CD8-positive, alpha-beta memory T cell (primary cell): ENCODE measurements at places on chromosomes 7 and 10.

DNA sequence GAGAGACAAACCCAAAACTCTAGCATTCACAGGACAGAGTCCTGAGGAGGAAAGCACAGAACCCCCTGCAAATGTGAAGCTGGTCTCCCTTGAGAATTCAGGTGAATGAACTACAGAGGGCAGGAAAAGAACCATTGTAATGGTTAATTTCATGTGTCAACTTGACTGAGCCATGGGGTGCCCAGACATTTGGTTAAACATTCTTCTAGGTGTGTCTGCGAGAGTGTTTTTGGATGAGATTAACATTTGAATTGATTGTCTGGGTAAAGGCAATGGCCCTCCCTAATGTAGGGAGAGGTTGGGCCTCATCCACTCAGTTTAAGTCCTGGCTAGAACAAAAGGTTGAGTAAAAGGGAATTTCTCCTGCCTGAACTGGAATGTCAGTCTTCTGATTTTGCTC is 15.7 kb upstream of the CDK1 start:
- no peak for DNase-seq

DNA sequence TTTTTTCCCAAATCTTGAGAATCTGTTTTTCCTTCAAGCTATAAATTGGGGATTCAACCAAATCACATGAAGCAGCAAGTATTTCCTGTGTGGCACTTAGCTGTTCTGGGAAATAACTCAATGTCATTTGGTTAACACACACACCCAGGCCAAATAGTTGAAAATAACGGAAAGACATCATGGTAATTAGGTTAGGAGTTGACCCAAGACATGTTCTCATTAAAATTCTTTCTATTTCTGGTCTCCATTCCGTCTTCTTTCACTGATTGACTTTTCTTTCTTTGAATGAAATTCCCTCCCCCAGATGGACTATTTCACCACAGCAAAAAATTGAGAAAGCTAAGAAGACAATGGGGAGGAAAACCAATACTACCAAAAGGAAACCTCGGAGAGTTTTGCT is 30.5 kb downstream of the NRP1 start:
- no peak for DNase-seq

DNA sequence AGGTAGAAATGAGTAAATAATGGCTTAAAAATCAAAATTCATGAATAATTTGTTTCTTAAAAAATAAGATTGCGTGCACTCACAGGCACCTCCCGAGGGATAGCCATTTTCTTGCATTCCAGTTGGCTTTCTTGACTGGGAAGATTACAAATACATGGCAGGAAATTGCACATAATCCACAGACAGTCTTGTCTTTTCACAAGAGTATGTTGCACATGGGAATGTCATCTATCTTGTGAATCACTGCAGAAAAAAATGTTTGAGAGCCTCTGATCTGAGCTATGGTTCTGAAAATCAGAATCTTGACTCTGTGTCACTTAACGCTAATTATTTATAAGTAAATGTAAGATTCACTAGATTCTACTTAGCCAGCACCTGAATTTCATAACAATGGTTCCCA is 74.1 kb upstream of the PRKG1 start:
- DNase-seq, result no peak

DNA sequence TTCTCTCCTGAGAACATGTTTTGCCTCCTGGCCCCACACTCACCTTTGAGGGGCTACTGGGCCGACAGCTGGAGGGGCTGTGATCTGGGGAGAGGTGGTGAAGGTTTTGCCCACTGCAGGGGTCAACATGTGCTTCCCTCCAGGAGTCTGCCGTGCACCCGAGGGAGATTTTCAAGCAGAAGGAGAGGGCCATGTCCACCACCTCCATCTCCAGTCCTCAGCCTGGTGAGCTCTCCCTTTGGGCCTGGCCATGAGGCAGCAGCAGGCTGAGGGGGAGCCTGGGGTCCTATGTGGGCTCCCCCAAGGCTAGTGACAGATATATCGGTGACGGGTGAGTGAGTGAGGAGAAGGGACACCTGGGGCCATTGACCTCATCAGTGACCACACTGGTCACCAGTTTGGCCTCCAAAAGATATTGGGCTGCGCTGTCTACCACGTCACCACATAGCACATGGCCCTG is 6.6 kb downstream of the PGAM2 start:
- no peak for DNase-seq

GRCh38 chr7:112665709-112666108 is 124.5 kb downstream of the TMEM168 start:
- no peak for DNase-seq

DNA sequence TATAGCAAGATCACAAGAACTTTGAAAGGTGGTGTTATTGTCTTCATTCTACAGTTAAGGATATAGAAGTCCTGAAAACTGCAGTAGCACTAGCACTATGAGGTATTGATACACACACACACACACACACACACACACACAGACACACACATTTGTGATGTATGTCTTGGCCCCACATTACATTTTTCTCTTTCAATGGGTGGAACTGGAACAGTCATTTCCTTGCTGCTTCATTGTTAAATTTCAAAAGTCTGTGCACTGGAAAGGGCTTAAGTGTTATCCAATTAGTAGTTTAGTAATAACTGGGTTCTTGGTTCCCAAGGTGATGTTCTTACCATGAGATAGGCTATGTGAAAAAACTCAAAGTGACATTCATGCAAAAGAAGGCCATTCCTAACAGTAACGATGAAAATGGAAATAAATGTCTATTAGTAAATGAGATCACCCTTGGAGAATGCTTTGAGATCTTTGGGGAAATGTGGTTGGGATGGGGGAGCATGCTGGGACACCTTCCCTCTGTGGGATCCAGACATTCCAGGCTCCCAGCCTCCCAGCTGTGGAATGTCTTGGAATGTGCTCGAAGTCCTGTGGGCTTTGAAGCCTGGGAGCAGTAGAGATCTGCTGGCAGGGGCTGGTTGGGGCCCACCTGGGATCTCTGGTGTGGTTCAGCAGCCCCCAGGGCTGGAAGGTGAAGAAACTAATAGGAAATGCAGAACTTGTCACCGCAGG is 37.4 kb upstream of the CALD1 start:
- DNase-seq, result no peak

DNA sequence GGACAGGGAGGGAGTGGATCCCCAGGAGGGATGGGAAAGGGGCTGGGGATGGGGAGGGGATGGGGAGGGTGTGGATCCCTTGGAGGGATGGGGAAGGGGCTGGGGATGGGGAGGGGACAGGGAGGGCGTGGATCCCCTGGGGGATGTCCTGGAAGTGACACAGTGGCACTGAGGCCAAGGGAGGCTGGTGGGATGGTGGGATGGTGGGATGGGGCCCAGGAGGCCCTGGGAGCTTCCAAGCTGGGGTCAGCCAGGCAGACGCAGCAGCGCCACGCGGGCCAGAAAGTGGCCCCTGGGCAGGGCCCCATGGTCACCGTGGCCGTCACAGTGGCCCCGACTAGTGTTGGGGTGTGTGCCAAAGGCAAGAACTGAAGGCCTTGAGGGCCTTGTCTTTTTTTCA is 67.8 kb downstream of the INPP5A start:
- no peak for DNase-seq

DNA sequence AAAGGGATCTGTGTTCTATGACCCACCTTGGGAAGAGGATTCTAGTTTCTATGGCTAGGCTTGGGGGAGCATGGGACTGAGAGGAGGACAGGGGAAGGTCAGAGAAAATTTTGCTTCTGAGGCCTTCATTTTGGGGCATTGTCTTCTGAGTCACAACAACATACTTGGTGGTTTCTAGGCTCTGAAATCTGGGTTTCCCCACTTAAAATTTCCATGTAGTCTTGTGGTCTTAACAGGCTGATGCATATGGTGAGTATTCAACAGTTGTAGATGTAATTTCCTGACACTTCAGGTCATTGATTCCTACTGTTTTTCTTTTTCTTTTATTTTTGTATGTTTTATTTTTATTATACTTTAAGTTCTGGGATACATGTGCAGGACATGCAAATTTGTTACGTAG is 88.5 kb downstream of the ANKRD7 start:
- no peak for DNase-seq

DNA sequence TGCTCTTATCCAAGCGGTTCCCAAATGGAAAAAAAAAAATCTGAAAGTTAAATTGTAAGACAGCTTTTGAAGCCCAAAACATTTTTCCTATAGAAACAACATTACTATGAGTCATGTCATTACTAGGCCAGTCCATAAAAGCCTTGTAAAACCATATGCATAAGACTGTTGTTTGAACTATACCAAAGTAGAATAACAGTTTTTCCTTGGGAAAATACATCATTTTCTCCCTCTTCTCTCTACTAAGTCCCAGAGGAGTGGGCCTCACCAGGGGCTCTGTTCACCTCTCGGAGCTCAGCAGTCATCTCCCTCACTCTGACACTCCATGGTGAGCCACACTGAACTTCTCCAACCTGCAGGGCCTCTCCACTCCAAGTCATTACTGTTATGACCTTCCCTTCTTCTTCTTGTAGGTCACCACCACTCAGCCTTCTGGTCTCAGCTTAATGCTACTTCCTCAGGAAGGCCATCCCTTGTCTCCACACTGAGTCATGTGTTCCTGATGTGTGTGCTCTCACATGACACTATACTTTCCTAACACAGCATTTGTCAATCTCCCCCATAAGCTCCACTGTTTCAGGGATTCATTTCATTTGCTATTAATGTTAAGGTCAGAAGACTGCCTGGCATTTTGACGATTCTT is 32.5 kb downstream of the ZNF438 start:
- no peak for DNase-seq

GRCh38 chr10:68074031-68074774 is 880 bp downstream of the HERC4 start:
- DNase-seq, result no peak

DNA sequence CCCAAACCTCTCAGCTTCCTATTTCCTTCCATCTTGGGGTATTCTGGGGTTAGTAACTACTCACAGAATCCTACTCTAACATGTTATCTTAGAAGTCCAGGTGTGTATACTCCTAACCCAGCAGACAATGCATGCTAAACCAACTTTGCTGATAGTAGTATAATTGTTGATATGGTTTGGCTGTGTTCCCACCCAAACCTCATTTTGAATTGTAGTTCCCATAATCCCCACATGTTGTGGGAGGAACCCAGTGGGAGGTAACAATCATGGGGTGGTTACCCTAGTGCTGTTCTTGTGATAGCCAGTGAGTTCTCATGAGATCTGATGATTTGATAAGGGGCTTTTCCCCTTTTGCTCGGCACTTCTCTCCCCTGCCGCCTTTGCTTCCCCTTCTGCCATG is 135.1 kb downstream of the CHRM2 start:
- no peak for DNase-seq
